Activated T-helper 2 cell treated with anti-CD3 and anti-CD28 coated beads, Interferon-gamma antibody, Interleukin-2, Interleukin-4, amounts not matched to agents 10 μg/mL and 5 μg/mL and 100 μg/mL, durations not matched to agents 14 hours and 24 hours and 36 hours (primary cell): ENCODE measurements at places on chromosomes 3 and 15.

GRCh38 chr3:179276001-179276400 is 25.1 kb upstream of the KCNMB3 start:
- DNase-seq, result no peak

DNA sequence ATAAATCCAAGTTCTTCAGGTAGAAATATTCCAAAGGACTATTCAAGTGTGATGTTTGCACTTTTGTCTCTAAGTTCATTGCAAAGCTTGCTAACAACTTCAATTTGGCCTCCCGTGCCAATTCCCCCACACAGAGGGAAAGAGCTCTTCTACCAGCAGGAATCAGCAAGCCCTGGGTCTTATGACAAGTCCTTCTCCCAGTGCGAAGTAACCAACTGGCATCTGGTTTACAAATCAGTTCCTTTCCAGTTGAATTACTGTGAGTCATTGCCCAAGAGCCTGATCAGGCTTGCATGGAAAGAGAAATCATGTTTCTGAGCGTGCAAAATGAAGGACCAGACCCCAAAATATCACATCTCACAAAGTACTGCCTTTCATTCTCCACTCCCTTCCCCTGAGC is 62.7 kb upstream of the SLCO3A1 start:
- DNase-seq, result no peak

GRCh38 chr3:150931745-150932144 is 26.5 kb upstream of the MINDY4B start:
- DNase-seq, result no peak

- no peak for DNase-seq
These were observed 10.3 kb downstream of the LINGO1 start for GRCh38 chr15:77622209-77622933.

- no peak for DNase-seq
These were observed 93.9 kb downstream of the OPA1 start for GRCh38 chr3:193686665-193687483.

DNA sequence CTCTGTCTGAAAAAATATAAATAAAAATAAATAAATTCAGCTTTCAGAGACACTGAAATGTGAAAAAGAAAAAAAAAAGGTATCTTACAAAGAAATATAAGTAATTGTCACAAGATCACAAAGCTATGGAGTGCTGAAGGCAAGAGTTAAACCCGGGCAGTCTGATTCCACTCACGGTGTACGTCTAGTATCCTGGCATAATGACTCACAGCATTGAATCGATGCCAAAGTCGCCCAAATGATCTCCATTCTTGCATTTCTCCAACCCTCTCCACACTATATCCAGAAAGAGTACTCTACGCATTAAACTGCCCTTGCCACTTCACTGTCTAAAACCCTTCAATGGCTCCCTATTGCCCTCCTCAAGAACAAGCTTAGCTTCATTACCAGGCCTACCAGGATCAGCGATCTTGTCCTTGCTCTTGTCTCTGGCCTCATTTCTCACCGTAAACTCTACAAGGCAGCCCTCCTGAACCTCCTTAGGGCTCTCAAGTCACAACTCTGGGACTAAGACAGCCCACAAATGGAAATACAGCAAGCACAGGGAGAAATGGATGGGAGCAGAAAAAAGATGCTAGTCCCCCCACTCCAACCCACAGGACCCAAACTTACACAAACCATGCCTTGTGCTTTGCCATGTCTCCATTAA is 7.7 kb downstream of the SUCLG2 start:
- DNase-seq, result no peak

GRCh38 chr3:45890405-45890804 is 4.1 kb downstream of the CCR9 start:
- no peak for DNase-seq

GRCh38 chr3:38579141-38579540 is 70.3 kb downstream of the SCN5A start:
- DNase-seq, result no peak

GRCh38 chr3:23686519-23686918 is 119.2 kb upstream of the UBE2E1 start:
- DNase-seq, result no peak

- no peak for DNase-seq
These were observed 96.3 kb downstream of the EOMES start for GRCh38 chr3:27625864-27626263.

- no peak for DNase-seq
These were observed 3.8 kb downstream of the GPR156 start for GRCh38 chr3:120281261-120281660.

- DNase-seq, result no peak
These were observed 17.1 kb downstream of the CCDC13 start for GRCh38 chr3:42755681-42756578.

- no peak for DNase-seq
These were observed 27.7 kb upstream of the CLDN16 start for GRCh38 chr3:190360228-190360627.

- no peak for DNase-seq
These were observed 138.6 kb downstream of the GAP43 start for GRCh38 chr3:115761927-115762305.

DNA sequence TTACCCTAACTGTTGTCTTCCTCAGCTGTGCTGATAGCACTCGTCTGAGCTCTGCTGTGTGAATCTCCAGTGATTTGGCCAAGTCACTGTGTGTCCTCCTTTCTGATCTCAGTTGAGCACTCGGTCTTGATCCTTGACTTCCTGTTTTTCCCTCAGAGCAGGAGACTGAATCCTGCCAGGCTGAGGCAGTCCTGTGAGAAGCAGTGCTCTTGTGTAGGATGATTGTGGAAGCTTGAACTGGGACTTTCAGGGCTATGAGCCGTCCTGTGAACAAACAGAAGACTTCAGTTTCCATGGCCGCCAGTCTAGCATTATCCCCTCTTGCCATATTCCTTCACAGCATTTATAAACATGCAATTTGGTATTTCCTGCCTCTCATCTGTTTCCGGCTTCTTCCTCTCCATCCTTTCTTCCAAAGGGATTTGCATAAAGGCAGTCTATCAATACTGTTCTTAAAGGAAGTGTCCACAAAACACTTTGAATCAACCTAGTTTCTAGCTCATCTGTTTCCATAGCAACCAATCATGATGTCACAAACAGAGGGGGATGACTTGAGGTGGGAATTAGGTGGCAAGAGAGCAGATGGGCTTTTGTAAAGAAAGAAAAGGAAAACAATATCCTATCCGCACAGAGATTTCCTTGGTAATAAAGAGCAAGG is 237.2 kb downstream of the AGBL1 start:
- DNase-seq, result no peak

GRCh38 chr3:63128380-63128779 is 149.7 kb upstream of the SYNPR start:
- no peak for DNase-seq

GRCh38 chr3:141380279-141380678 is 12.0 kb downstream of the ZBTB38 start:
- DNase-seq, result no peak

GRCh38 chr3:153356908-153357307 is 194.9 kb downstream of the RAP2B start:
- DNase-seq, result no peak

- DNase-seq, result no peak
These were observed 284 bp upstream of the TSC22D2 start for GRCh38 chr3:150407808-150408220.

DNA sequence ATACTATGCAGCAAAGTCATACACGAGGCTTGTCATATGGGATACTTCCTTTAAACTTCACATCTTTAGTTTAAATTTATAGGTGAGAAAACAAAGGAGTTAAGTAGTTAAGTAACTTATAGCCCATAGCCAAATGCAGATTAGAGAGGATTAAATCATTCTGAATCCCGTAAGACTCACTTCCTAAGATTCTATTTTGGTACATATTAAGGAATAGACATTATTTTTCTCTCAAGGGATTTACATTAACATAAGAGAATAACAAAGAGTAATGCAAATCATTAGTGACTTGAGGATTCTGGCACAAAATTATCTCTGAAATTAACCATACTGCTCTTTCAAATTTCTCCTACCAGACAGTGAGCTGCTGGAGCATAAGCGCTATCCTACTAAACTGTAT is 747.4 kb upstream of the ARPP21 start:
- no peak for DNase-seq
